ENCODE measurements at places on chromosomes 5 and 9.
A peak's percentile ranks its signal among the peaks of the same experiment; 100 is the strongest.

DNA sequence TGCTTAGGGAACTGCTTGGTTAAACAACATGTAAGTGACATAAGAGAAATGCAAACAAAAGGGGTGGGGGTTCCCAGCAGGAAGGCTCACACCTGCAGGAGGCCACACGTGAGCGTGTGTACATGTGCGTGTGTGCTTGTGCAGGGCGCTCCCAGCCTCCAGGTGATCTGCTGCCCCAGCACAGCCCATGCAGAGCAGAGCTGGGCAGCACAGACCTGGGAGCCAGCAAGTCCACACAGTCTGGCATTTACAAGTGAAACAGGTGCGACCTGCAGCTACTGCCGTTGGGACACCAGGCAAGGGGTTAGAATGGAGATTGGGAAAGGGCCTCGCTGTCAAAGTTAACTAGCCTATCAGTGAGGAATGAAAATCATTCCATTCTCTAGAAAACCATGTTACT is 41.8 kb downstream of the GRAMD2B start:
- DNase-seq: no peak

DNA sequence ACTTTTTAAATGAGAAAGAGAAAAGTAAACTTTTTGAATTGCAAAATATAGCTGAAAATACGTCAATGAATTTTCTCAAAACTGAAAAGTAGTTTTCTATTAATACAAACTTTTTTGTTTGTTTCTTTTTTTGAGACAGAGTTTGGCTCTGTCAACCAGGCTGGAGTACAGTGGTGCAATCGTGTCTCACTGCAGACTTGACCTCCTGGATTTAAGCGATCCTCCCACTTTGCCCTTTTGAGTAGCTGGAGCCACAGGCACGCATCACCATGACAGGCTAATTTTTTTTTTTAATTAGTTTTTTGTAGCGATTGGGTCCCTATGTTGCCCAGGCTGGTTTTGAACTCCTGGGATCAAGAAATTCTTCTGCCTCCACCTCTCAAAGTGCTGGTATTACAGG is 610.4 kb downstream of the ELAVL2 start:
- no peak for DNase-seq

DNA sequence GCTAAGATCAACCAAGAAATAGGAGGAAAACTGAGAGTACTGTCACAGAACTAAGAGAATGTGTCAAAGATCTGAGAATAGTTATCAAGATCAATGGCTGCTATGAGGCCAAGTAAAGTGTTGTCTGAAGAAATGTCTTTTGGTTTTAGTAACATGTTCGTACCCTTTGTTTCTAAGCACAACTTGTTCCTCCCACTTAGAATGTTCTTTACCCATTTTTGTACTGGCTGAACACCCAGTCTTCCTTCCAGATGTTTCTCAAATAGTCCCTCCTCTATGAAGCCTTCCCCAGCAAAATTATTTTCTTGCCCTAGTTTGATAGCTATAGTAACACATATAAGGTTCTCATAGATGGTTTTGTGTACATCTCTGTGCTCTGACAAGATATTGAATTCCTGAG is 191.5 kb downstream of the WDR70 start:
- no peak for DNase-seq

DNA sequence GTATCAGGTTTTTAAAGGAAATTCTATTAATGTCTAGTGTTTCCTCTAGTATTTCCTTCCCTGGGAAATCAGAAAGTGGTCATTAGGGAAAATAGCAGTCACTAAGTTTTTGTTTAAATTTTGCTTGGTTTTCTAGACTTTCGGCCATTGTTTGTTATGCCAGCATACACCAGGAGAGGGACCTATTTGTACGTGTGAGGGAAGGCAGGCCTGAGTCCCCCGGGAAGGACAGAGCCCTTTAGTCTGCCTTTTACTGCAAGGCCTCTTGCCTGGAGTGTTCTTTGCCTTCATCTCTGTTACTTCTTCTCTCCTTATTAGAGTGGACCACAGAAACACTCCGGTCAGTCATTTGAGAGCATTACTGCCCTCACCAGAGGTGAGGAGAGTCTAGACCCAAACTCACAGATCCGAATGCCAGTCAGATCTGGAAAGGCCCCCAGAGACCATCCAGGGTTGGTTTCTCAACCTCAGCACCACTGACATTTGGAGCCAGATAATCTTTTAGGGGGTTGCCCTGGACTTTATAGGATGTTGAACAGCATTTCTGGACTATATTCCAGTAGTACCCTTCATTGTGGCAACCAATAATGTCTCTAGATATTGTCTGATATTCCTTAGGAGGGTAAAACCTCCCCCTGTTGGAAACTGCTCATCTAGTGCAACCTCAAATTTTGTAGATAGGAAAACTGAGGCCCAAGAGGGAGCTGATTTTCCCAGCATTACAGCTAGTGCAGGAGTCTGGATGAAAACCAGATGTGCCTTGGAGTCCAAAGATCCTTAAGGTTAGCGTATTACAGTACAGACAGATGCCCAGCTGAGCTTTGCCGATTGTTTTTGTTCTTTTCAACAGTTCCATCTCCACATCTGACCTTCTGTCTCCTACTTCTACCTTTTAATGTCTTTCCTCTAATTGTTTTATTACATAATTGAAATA is 93.0 kb upstream of the NIPAL4 start:
- DNase-seq: peak; percentile 87

Measured in EH (cell line).